ENCODE measurements at places on chromosomes 13 and 19.

DNA sequence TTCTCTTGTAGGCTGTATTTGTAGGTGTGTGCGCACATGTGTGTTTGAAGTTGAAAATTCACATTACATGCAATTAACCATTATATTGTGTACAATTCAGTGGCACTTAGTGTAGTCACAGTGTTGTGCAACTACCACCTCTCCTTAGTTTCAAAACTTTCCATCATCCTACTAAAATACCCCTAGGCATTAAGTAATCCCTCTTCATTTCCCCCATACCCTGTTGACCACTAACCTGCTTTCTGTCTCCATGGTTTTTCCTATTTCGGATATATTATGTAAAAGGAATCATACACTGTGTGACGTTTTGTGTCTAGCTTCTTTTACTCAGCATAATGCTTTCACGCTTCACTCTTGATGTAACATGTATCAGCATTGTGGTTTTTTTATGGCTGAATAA, 16.1 kb downstream of the LSM14A start:
- DNase-seq = no peak

DNA sequence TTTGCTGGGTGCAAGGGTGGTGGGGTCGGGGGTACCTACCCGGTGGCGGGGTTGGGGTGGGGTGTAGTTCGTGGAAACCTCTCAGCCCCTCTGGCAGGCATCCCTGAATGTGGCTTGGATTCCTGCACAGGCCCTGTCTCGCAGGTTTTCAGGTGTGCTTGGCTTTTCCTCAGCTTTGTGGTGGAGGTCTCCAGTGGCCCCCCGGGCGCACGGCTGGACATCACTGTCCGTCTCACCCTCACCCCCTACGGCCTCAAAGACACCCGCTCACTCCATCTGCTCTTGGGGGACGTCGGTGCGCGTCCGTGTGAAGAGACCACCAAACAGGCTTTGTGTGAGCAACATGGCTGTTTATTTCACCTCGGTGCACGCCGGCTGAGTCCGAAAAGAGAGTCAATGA, 44.3 kb downstream of the ZNF146 start:
- no peak for DNase-seq

GRCh38 chr13:63463782-63464610, 2048.3 kb upstream of the PCDH20 start:
- no peak for DNase-seq

GRCh38 chr13:110907951-110908898, 6.6 kb downstream of the ANKRD10 start:
- no peak for DNase-seq

All from activated CD4-positive, alpha-beta memory T cell treated with anti-CD3 and anti-CD28 coated beads, Interleukin-2, amount 10 ng/mL, durations not matched to agents 7 days and 5 days (primary cell).